ENCODE measurements at places on chromosomes 12 and 14. TPM values are rescaled to one million over a fixed set of nuclear protein-coding genes. Genes with fewer than 3 reads are reported as not detected.
A peak's percentile ranks its signal among the peaks of the same experiment; 100 is the strongest.

DNA sequence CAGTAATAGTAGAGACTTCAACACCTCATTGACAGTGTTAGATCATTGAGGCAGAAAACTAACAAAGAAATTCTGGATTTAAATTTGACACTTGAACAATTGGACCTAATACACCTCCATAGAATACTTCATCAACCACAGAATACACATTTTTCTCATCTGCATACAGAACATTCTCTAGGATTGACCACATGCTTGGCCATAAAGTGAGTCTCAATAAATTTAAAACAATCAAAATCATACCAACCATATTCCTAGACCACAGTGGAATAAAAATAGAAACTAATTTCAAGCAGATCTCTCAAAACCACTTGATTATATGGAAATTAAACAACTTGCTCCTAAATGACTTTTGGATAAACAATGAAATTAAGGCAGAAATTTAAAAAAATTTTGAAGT lies 82.3 kb downstream of the SLC38A4 start:
- H3K27me3 ChIP-seq, result no peaks in the 10 kb centered on the region
- no peak overlapping the region for H3K4me3 ChIP-seq
- H3K27ac ChIP-seq, result no peak overlapping the region
- H3K4me1 ChIP-seq, result no peaks in the 10 kb centered on the region
- no peaks in the 10 kb centered on the region for H3K36me3 ChIP-seq

DNA sequence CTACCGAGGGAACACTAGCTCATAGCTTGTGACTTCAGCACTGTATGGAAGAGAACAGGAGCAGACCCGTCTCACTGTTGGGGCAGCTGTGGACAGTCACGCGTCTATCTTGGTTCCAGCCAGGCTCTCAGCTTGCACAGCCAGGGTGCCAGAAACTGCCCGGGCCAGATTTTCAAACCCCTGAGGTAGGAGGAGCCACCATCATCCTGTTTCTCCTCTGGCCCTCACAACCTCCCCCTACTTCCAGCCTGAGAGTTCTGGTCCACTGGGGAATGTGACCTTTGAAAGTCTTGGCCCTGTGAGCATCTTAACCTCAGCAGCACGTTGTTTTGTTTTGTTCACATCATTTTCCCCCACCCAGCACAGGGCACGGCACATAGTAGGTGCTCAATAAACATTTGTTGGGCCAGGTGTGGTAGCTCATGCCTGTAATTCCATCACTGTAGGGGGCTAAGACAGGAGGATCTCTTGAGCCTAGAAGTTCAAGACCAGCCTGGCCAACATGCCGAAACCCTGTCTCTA lies 50.4 kb downstream of the PSMA6 start:
- H3K36me3 ChIP-seq, result no peaks in the 10 kb centered on the region
- H3K4me3 ChIP-seq, result no peak overlapping the region
- DNase-seq, result peak; percentile 10
- H3K27me3 ChIP-seq, result no peaks in the 10 kb centered on the region

- H3K4me1 ChIP-seq, result no peaks in the 10 kb centered on the region
- H3K36me3 ChIP-seq, result no peaks in the 10 kb centered on the region
- no peak overlapping the region for H3K4me3 ChIP-seq
- no peak overlapping the region for H3K27ac ChIP-seq
- peak; percentile 57 for DNase-seq
Observed at GRCh38 chr12:1093166-1093751, 102.2 kb downstream of the ERC1 start.

DNA sequence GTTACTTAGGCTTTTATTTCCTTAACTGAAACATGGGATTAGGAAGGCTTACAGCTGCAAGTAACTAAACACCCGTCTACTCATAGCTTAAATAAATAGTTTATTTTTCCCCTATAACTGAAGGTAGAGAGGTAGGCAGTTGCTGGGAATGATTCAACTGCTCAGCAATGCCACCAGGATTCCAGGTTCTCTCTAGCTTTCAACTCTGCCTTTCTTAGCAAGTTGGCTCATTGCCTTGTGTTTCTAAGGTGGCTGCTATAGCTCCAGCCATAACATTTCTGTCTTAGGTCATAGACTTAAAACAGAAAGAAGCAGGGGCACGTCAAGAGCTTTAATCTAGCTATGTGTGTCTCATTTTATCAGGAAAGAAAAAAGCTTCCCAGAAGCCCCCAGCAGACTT lies 103.7 kb upstream of the MDM1 start:
- no peak overlapping the region for H3K4me3 ChIP-seq
- no peaks in the 10 kb centered on the region for H3K36me3 ChIP-seq
- no peaks in the 10 kb centered on the region for H3K4me1 ChIP-seq
- DNase-seq, result no peak

DNA sequence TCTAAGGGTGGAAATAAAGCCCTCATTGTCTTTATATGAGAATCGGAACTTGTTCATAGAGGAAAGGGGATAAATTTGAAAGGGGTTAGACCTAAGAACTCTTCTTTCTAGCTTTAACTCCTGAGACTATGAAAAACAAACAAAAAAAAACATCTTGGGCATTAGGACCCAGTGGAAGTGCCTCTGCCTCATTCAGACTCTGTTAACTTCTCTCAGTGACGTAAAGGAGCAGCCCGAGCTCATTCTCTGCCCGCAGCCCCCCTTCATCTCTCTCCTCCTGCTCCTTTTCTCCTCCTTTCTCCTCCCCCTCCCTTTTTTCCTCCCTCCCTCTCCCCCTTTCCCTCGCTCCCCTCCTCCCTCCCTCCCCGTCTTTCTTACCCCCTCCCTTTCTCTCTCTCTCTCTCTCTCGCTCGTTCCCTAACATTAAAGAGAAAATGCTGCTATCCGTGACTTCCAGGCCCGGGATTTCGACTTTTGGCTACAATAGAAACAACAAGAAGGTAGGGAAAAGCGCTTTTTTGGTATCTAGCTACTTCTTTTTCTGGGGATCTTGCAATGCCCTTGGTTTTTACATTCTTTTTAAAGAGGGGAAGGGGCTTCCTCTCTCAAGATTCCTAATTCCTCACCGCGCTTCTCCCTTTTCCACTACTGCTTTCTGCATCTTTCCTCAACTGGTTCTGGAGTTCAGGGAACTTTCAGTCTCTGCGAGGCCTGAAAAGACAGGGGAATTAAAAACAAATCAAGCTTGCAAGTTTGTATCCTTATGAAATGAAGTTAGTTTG lies at the start of gene RBMS2:
RBMS2 (plus strand) TSS at position 231 of the 782 bp plus-strand sequence; CDS start at position 435, 204 bp downstream.
- peak; percentile 87 for DNase-seq
- H3K27me3 ChIP-seq, result no peaks in the 10 kb centered on the region
- peak within 1 kb of the TSS; percentile 97 for H3K27ac ChIP-seq
- H3K36me3 ChIP-seq, result no peaks in the 10 kb centered on the region

GRCh38 chr12:103944964-103945363 lies 14.8 kb downstream of the HSP90B1 start:
- H3K36me3 ChIP-seq, result peaks cover 36% of the 10 kb centered on the region
- no peak for DNase-seq
- H3K27me3 ChIP-seq, result no peaks in the 10 kb centered on the region

DNA sequence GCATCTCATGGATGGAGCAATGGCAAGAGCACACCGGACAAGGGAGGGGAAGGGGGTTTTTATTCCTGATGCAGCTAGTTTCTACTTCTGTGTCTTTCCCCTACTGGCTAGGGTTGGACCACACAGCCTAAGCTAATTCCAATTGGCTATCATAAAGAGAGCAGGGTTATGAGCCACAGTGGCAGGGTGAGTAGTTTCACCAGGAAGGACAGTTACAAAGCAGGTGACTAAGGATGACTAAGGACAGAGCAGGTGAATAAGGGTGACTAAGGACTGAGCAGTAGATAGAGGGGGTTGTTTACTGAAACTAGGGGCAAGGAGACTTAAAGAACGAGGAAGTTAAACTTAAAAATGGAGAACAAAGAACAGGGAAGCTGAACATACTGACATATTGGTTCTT lies 321.4 kb upstream of the SEL1L start:
- no peaks in the 10 kb centered on the region for H3K4me1 ChIP-seq
- H3K36me3 ChIP-seq, result no peaks in the 10 kb centered on the region
- H3K27me3 ChIP-seq, result no peaks in the 10 kb centered on the region
- no peak overlapping the region for H3K4me3 ChIP-seq
- no peak for DNase-seq

- no peaks in the 10 kb centered on the region for H3K27me3 ChIP-seq
- H3K27ac ChIP-seq, result no peak overlapping the region
- no peaks in the 10 kb centered on the region for H3K4me1 ChIP-seq
Observed at GRCh38 chr12:89551747-89552146, 25.9 kb upstream of the POC1B start.

- no peak overlapping the region for H3K4me3 ChIP-seq
- DNase-seq, result no peak
- H3K36me3 ChIP-seq, result no peaks in the 10 kb centered on the region
- H3K27me3 ChIP-seq, result no peaks in the 10 kb centered on the region
Observed at GRCh38 chr14:61477712-61478462, 156.5 kb downstream of the PRKCH start.

- peaks cover 66% of the 10 kb centered on the region for H3K36me3 ChIP-seq
- no peak overlapping the region for H3K4me3 ChIP-seq
- no peak overlapping the region for H3K27ac ChIP-seq
- H3K4me1 ChIP-seq, result peaks cover 4% of the 10 kb centered on the region
Observed at GRCh38 chr14:94054401-94054800, 26.6 kb downstream of the DDX24 start.

- H3K4me3 ChIP-seq, result no peak overlapping the region
- H3K4me1 ChIP-seq, result no peaks in the 10 kb centered on the region
- H3K36me3 ChIP-seq, result no peaks in the 10 kb centered on the region
- no peaks in the 10 kb centered on the region for H3K27me3 ChIP-seq
- DNase-seq, result no peak
- H3K27ac ChIP-seq, result no peak overlapping the region
Observed at GRCh38 chr12:4047421-4047820, 174.2 kb upstream of the PARP11 start.

DNA sequence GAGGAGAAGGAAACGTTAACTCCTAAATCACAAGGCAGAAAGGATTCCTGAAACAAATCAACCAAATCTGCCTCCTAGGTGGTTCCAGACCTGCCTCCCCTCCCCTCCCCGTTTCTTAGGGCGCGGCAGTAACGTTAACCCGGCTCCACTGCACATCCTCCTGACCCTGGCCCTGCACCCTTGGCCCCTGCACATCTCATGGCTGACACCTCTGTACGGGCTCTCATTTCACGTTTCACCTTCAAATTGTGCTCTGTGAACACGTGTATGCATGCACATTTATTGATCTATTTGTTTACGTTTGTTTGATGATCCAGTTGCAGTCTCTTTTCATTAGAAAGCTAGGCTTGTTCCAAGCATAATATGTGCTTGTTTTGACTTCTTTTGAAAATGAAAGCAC lies 358.1 kb downstream of the ADGRD1 start:
- no peaks in the 10 kb centered on the region for H3K4me1 ChIP-seq
- peaks cover 5% of the 10 kb centered on the region for H3K27me3 ChIP-seq
- H3K36me3 ChIP-seq, result no peaks in the 10 kb centered on the region
- no peak overlapping the region for H3K27ac ChIP-seq
- no peak overlapping the region for H3K4me3 ChIP-seq

DNA sequence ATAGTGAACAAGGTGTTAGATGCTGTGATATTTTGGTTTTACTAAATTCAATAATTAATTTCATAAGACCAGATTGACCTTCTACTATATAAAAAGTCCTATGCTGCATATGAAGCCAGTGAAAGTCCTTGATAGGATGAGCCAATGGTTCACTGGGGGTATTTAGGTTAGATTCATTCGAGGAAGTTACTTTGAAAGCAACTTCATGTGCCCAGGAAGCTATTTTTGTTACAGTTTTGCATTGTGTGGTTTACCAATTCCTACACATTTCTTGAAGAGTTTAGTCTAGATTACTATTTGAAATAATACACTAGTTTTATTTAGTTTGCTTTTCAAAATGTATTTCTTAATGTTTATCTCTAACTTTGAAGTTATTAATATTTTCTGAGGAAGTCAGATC lies 58.5 kb upstream of the RMST start:
- H3K36me3 ChIP-seq, result no peaks in the 10 kb centered on the region
- H3K27ac ChIP-seq, result no peak overlapping the region
- no peak overlapping the region for H3K4me3 ChIP-seq
- no peaks in the 10 kb centered on the region for H3K27me3 ChIP-seq
- no peaks in the 10 kb centered on the region for H3K4me1 ChIP-seq
- DNase-seq, result no peak

GRCh38 chr14:76920331-76921087 lies 94.3 kb downstream of the LRRC74A start:
- no peaks in the 10 kb centered on the region for H3K4me1 ChIP-seq
- no peaks in the 10 kb centered on the region for H3K36me3 ChIP-seq
- H3K27me3 ChIP-seq, result no peaks in the 10 kb centered on the region

GRCh38 chr14:72498646-72499045 lies 395.3 kb downstream of the DPF3 start:
- no peak overlapping the region for H3K4me3 ChIP-seq
- no peaks in the 10 kb centered on the region for H3K36me3 ChIP-seq
- peaks cover under 1% of the 10 kb centered on the region for H3K27me3 ChIP-seq
- H3K4me1 ChIP-seq, result no peaks in the 10 kb centered on the region
- DNase-seq, result no peak
- no peak overlapping the region for H3K27ac ChIP-seq

GRCh38 chr14:105864651-105865265 lies 338.4 kb downstream of the TMEM121 start:
- H3K27ac ChIP-seq, result no peak overlapping the region
- no peaks in the 10 kb centered on the region for H3K36me3 ChIP-seq
- H3K4me1 ChIP-seq, result no peaks in the 10 kb centered on the region
- H3K4me3 ChIP-seq, result peak overlapping the region; percentile 11
- H3K27me3 ChIP-seq, result no peaks in the 10 kb centered on the region

- no peak overlapping the region for H3K4me3 ChIP-seq
- H3K27ac ChIP-seq, result no peak overlapping the region
- no peaks in the 10 kb centered on the region for H3K4me1 ChIP-seq
Observed at GRCh38 chr12:110107369-110108281, 16.5 kb upstream of the IFT81 start.

- no peaks in the 10 kb centered on the region for H3K27me3 ChIP-seq
- no peak overlapping the region for H3K27ac ChIP-seq
- no peaks in the 10 kb centered on the region for H3K4me1 ChIP-seq
- no peaks in the 10 kb centered on the region for H3K36me3 ChIP-seq
- no peak for DNase-seq
- H3K4me3 ChIP-seq, result no peak overlapping the region
Observed at GRCh38 chr12:84375449-84376170, 537.0 kb downstream of the SLC6A15 start.

DNA sequence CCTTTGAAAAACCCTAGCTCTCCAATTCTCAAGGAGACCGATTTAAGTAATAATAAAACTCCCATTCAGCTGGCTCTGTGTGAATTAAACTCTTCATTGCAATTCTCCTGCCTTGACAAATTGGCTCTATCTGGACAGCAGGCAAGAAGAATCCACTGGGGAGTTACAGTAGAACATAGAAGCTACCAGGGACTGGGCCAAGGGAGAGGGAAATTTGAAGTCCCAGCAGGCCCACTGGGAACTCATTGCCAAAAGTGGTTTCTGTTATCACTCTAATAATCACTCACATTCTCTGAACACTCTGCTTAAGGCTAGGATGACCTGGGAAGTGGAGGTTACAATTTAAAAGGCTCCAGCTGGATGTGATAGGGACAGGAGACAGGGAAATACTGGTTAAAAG lies 384.5 kb upstream of the CCDC196 start:
- no peak overlapping the region for H3K4me3 ChIP-seq
- H3K4me1 ChIP-seq, result no peaks in the 10 kb centered on the region
- H3K27ac ChIP-seq, result no peak overlapping the region
- no peak for DNase-seq

GRCh38 chr12:14367040-14367661 lies 1.7 kb downstream of the ATF7IP start:
- H3K27ac ChIP-seq, result no peak overlapping the region
- peak overlapping the region; percentile 40 for H3K4me3 ChIP-seq
- H3K27me3 ChIP-seq, result no peaks in the 10 kb centered on the region
- peaks cover 11% of the 10 kb centered on the region for H3K36me3 ChIP-seq
- DNase-seq, result peak; percentile 44

Gene KRT74
- 0.27 TPM for polyA plus RNA-seq

Gene ITGB7
- polyA plus RNA-seq, result 9.2 TPM

Gene PLEKHH1
- 21.5 TPM for polyA plus RNA-seq

Gene MSRB3
- 4.3 TPM for polyA plus RNA-seq

Gene MFAP5
- polyA plus RNA-seq, result not detected

Gene MANSC4
- not detected for polyA plus RNA-seq
